ENCODE measurements at places on chromosomes 6 and 20. TPM values are rescaled to one million over a fixed set of nuclear protein-coding genes. Genes with fewer than 3 reads are reported as not detected.

The TSPYL1 gene
- 45.2 TPM for total RNA-seq

The IP6K3 gene
- not detected for total RNA-seq

The PDYN gene
- total RNA-seq = not detected

The KCNK16 gene
- total RNA-seq = not detected

The CST4 gene
- total RNA-seq = not detected

The C6orf163 gene
- total RNA-seq = 1.7 TPM

The NOX3 gene
- total RNA-seq = not detected

The SAPCD1 gene
- 12.0 TPM for total RNA-seq

Measured in activated naive CD4-positive, alpha-beta T cell treated with anti-CD3 and anti-CD28 coated beads, Interleukin-2, amount 10 ng/mL, durations not matched to agents 5 hours and 36 hours (primary cell).